ENCODE measurements at places on chromosomes 2 and 18. TPM values are rescaled to one million over a fixed set of nuclear protein-coding genes. Genes with fewer than 3 reads are reported as not detected.

DNA sequence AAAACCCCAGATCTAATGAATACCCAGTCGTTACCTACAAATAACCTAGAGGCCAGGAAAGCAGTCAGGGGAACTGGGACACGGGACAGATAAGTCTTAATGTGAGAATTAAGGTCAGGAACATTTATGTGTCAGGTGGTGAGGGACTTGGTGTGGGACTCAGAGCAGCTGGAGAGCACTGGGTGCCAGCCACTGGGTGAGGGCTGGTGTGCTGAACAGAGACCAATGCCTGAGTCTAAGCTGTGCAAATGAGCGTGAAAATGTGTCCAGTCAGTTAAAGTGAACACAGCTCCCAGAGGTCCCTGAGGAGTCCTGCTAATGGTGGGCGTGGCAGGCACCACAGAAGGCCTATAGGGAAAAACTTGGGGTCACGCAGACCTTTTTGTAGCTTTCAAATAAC lies 225.9 kb downstream of the C1D start:
- DNase-seq: no peak
- no peaks in the 10 kb centered on the region for H3K4me1 ChIP-seq
- no peaks in the 10 kb centered on the region for H3K27me3 ChIP-seq
- H3K4me3 ChIP-seq: no peak overlapping the region

TSGA10 gene
- total RNA-seq: 8.6 TPM

DNA sequence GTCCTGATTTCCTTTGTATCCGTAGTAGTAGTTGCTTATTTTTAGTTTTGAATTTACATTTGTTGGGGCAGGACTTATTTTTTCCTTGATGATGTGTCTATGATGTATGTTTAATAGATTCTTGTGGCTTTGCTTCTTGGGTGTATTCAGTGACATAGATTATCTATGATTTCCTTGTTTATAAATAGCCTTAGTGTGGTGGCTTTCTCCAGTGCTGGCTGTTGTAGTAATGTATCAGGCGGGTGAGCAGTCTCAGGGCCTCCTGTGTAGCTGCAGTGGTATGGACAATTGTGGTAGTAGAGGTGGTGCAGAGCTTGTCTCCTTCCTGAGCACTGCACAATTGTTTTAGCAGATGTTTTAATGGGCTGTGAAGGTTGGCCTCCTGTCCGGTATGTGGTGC lies 60.5 kb downstream of the SMCHD1 start:
- H3K27ac ChIP-seq: no peak overlapping the region
- H3K36me3 ChIP-seq: peaks cover 38% of the 10 kb centered on the region
- H3K4me3 ChIP-seq: no peak overlapping the region
- peaks cover 23% of the 10 kb centered on the region for H3K4me1 ChIP-seq
- H3K27me3 ChIP-seq: no peaks in the 10 kb centered on the region

DNA sequence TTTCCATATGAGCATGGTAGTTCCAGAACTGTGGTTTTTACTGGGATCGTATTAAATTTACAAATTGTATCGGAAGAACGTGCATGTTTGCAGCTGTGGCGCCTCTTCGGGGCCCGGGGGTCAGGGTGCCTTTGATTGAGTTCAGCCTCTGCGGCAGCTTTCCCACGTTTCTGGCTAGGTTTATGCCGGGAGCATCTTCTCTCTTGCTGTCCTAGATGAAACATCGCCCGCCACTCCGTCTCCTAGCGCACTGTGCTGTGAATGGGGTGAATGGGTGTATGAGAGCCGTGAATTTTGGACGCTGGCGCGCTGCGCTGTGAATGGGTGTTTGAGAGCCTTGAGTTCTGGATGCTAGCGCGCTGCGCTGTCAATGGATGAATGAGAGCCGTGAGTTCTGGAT lies 12.3 kb downstream of the PDCD1 start:
- peaks cover 5% of the 10 kb centered on the region for H3K36me3 ChIP-seq
- DNase-seq: no peak
- peaks cover 32% of the 10 kb centered on the region for H3K4me1 ChIP-seq
- H3K27ac ChIP-seq: peak overlapping the region; percentile 62
- H3K27me3 ChIP-seq: peaks cover 12% of the 10 kb centered on the region

GRCh38 chr18:21218862-21219261 lies 23.2 kb upstream of the GREB1L start:
- no peak overlapping the region for H3K4me3 ChIP-seq
- no peak for DNase-seq
- no peak overlapping the region for H3K27ac ChIP-seq
- no peaks in the 10 kb centered on the region for H3K4me1 ChIP-seq
- H3K27me3 ChIP-seq: no peaks in the 10 kb centered on the region
